Sigmoid colon (tissue), 7 donors: ENCODE measurements at places on chromosomes 5 and 9. TPM values are rescaled to one million over a fixed set of nuclear protein-coding genes. Genes with fewer than 3 reads are reported as not detected.

The FPGS gene
- 16.8 TPM for polyA plus RNA-seq

The PIK3R1 gene
- polyA plus RNA-seq: 28.5 TPM

The SLC34A1 gene
- polyA plus RNA-seq: not detected

DNA sequence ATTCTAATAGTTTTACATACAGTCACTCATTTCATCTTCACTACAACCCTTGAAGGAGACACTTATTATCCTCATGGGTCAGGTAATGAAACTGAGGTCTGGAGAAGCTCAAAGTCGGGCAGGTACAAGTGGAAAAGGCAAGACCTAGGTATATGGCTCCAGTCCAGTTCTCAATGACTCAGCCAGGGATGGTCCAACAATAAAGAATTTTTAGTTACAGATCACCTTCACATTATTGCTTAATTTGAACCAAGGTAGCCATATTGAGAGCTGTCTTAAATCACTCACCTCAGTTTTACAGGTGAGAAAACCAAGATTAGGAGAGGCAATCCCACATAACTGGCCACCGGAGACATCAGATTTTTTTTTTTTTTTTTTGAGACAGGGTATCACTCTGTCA, 55.4 kb downstream of the PTPN3 start:
- no peak for DNase-seq

The QRFP gene
- polyA plus RNA-seq: not detected

- no peak for DNase-seq
Observed at GRCh38 chr5:62585751-62586150, 7.1 kb downstream of the LRRC70 start.

- no peak for DNase-seq
Observed at GRCh38 chr9:102862478-102862877, 132.7 kb upstream of the CYLC2 start.

- no peak for DNase-seq
Observed at GRCh38 chr5:9523090-9523823, 22.6 kb downstream of the SEMA5A start.

The ECSCR gene
- 11.4 TPM for polyA plus RNA-seq

The PDE6A gene
- polyA plus RNA-seq: 2.8 TPM

- DNase-seq: no peak
Observed at GRCh38 chr5:94329115-94329514, 289.3 kb downstream of the KIAA0825 start.

DNA sequence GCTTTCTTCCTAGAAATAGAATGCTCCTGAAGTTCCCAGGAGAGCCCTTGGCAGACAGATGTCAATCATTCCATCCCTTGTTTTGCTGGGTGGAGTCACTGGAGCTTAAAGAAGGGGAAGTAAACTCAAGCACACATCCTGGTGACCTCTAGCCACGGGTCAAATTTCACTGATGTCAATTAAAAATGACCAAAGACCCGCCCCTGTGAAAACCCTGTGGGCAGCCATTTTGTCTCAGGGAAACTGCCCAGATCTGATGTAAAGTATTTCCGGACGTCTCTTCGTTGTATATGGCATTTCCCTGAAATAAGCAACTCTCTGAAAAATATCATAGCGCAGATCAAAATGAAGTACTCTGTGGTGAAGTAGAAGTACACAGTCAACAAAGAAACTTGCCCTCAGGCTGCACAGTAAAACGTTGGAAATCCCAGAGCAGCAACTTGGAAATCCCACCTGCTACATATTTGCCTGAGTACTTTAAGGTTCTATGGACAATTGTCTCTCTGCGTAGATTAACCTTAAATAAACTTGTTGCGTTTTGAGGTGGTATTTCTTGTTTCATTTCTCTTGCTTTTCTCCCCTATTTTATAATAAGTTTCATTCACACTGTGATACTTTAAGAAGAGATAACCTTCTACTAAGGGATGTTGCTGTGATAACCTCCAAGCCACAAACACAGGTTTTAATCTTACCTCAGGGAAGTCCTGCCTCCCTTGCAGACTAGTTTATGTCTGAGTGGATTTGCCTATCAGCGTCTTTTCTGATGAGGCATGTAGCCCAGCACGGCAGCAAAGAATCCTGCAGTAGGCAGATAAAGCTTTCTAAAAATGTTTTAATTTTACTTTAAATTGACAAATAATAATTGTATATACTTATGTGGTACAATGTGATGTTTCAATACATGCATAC, 60.9 kb upstream of the PIP5K1B start:
- no peak for DNase-seq

DNA sequence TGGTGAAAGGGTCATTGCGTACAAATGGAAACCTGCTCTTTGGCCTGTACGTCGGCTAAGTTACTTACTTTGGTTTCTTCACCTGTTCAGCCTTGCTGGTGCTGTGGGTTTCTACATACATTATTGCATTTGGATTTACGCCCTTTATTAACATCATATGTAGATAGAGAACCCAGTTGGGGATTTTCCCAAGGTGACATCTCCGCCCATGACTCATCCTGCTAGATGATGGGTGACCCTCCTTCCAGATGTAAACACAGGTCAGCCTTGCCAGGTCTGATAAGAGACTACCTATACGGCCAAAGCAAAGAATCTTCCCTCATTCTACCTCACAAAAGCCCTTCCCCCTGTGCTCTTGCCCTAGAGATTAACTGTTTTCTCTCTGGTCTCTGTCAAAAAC, 360.9 kb downstream of the KDM4C start:
- no peak for DNase-seq

DNA sequence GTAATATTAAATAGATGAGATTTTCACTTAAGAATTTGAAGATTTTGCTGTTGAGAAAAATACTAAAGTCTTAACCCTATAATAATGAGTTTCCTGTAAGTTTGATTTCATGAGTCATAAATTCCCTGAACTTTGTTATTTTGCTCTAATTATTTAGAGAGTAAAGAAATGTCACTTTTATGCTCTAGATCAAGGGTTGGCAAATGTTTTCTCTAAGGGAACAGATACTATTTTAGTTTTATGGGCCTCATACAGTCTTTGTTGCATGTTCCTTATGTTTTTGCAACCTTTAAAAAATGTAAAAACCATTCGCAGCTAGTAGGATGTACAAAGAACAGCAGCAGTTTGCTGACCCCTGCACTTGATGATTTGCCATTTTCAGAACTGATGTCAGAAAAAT, 480 bp upstream of the TXNDC8 start:
- DNase-seq: no peak

- DNase-seq: no peak
Observed at GRCh38 chr9:116641292-116642059, 45.6 kb upstream of the TRIM32 start.

- no peak for DNase-seq
Observed at GRCh38 chr5:147568710-147569406, 59.0 kb upstream of the DPYSL3 start.

DNA sequence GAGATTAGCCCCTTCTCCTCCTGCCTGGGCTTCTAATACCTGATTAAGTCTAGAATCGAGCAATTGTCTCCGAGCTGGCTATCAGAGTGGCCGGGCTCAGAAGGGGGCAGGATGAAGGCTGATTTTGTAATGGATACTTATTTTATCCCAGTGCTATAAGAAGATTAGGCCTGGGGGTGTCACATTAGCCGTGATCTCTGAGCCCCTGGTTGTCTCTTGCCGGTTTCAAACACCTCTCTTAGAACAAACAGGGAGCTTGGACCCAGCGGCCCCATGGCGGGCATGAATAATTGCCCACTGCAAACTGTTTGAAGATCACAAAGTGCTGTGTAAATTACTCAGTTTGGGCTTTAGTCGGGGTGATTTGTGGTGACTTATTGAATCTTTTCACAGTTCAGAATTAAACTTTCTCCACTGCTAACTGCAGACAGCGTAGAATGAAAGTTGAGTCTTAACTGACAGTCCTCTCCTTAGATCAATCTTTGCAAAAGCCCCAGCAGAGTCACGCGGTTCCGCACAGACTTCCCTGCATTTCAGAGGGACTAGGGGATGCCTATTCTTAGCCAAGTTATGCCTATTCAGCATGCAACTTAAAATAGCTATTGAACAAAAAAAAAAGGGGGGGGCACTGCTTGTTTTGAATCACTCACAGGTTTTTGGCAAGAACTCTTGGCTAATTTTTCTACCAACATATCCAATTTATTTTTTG, 200.6 kb upstream of the IRX1 start:
- DNase-seq: no peak

The SLC22A4 gene
- polyA plus RNA-seq: 0.69 TPM

GRCh38 chr5:66459728-66460127, 136.5 kb upstream of the MAST4 start:
- DNase-seq: no peak

- no peak for DNase-seq
Observed at GRCh38 chr5:2556375-2556966, 195.0 kb downstream of the IRX2 start.
